Effector memory CD8-positive, alpha-beta T cell (primary cell): ENCODE measurements at places on chromosomes 6 and 20.

DNA sequence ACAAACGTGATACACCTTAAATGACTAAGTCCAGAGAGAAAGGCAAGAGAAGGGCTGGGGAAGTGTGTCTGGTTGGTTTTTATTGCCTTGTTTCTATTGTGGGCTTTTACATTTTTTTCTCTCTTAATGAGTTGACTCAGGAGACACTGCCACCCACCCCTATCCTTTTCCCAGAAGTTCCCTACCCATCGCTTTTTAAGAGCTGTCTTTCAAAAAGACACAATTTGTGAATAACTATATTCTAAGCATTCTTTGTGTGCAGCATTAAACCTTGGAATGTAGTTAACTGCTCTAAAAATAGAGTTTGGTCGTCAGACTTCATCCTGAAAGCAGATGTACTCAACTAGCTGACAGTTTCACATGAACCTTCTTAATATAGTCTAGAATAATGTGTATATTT is 174.9 kb downstream of the ISM1 start:
- no peak for DNase-seq

- DNase-seq = no peak
These were observed 636.5 kb upstream of the PTCHD4 start for GRCh38 chr6:48747471-48747870.

GRCh38 chr6:29251736-29252135 is 49.8 kb upstream of the OR14J1 start:
- DNase-seq = no peak

DNA sequence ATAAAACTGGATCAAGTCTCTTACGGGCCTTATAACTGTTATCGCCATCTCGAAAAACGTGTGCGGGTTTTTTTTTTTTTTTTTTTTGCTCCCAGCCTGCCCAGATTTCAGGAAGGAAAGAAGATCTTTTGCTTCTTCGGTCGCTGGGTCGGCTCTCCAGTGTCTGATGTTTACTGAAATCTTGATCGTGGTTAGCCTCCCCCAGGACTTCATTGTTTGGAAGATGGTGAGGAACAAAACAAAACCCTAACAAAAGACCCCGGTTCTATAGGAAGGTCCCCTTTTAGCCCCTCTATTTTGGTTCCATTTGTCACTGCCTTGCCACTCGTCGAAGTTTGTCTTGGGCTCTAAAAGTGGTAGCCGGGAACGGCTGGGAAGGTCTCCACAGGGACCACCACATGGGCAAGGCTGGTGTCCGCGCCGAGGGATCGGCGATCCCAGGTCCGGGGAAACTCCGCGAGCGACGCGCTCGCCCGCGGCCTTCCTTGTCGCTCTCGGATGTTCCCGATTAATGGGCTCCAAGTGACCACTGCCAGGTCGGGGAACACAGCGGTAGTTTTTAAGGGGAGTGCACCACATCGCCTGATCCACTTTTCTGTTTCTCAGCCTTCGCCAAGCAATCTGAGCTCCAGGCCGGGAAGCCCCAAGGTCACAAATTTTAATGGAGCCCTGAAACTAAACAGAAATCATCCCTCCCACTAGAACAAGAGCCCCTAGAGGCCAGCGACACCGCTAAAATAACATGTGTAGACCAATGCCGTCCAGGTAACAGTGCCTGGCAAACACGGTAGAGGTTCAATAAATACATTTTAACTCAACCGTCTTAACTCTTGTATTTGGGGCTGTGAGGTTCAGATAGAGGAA is 27.0 kb downstream of the TRIM27 start:
- peak; percentile 43 for DNase-seq

DNA sequence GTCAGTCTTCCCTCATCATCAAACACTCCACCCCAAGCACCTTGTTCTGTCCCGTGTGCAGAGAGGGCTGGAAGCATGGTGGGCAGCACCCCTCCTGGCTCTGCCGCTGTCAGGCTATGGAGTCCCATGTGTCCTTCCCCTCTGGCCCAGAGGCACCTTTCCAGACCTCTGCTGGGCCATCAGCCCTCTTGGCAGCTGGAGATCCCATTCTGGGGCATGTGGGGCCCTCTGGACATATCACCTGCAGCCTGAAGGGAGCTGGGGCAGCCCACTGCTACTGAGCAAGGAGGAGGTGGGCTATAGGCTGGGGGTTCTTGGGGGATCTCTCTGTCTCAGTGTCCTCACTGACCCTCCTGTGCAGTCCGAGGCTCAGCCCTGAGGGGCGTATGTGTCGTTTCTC is 42.2 kb downstream of the SUN5 start:
- no peak for DNase-seq

DNA sequence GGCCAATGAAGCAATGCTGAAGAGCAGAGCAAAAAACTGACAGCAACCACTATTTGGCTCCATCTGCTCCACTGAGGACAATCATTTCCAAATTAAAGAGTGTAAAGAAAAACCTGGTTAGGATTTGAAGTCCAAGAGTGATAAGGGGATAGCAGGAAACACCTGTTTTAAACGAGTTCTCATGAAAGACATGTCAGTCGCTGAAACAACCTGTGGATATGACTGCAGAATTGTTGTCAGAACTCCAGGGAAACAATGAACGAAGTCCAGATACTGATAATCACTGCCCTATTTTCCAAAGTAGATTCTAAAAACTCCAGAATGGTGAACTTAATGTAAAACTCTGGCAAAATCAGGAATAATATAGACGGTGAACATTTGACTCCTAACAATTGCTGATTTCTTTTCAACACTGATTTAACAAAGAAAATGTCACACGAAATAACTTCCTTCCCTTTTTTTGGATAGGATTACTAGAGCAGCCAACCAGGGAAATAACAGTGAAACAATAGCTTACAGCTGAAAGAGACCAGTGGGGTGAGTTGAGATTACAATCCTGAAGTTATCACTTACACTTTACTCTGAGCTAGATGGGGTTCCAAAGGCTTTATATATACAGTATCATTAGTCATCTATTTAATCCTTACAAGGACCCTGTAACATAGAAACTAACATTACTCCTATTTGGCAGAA is 83.7 kb downstream of the ELOVL5 start:
- DNase-seq = no peak

DNA sequence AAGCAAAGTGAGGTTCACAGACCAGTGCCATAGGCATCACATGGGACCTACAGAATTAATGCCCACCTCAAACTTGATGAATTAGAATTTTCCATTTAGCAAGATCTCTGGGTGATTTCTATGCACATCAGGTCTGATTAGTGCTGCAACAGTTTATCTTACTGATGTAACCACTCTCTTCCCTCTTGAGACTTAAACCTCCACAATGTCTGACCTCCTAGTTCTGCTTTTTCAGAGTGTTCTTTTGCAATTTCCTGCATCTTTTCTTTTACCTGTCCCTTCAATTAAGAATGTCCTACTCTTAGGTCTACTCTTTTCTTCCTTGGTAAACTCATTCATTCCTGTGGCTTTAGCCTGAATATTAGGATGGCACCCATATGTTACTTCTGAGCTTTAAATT is 615.3 kb downstream of the TFAP2A start:
- DNase-seq = no peak

DNA sequence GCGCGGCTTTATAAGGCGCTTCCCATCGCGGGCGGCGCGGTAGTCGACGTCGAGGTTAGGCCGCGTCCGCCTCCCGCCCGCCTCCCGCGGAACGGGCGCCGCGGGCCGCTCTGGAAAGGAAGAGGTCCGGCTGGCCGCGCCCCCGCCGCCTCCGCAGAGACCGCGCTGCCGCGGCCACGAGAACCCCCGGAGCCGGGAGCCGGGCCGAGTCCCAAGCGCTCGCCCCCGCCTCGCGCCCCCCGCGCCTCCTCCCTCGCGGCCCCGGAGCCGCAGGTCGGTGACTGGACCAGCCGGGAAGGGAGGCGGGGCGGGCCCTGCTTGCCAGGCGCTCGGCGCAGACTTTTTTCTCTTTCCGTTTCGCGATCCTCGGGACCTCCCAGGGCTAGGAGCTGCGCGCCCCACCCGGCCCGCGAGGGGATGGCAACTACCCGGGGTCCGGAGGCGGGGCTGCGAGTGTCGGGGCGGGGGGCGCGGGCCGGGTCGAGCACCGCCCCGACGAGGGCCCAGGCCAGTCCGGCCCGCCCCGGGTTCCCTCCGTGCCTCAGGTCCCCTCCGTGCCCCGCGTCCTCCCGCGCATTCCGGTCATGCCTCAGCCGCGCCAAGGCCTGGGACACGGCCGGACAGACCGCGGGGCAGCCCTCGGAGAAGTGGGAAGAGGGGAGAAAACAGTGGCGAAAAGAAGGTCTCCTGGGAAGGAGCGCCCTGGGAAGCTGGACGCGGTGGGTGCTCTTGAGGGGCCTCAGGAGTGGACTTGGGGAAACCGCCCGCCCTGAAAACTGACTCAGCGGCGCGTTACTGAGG is 417 bp upstream of the PXDC1 start:
- peak; percentile 34 for DNase-seq

DNA sequence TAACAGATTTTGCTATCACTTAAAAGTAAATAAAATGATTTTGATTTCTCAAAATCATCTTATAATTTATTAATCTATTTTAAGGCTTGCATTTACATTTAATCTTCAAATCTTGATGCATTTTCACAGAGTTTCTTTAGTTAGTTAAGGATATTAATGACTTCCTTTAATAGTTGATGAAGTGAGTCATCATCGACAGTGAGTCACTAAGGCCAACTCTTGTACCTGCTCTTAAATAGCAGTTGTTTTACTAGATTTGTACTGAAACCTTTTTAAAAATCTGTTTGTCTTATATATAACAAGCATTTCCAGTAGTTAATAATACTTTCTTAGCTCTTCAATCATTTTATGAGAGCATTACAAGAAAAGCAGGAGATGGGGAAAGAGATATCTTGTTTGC is 191.7 kb downstream of the ESR1 start:
- no peak for DNase-seq

DNA sequence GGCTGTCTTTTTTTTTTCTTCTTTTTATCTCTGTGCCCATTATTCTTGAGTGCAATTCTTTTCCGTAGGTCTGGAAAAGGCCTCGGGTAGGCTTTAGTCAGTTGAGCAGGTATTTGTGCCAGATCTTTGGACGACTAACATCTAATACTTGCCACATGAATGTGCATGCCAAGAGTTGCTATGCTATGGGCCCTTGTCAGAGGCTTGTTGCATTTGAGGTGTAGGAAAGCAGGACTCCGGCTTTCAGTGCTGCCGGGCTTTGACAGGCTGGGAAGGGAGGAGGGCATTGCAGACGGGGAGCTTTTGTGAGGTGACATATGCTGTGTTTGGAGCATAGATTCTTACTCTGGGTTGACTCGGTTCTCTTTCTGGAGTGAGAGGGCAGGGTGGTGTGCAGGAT is 10.2 kb downstream of the LRRC1 start:
- no peak for DNase-seq

DNA sequence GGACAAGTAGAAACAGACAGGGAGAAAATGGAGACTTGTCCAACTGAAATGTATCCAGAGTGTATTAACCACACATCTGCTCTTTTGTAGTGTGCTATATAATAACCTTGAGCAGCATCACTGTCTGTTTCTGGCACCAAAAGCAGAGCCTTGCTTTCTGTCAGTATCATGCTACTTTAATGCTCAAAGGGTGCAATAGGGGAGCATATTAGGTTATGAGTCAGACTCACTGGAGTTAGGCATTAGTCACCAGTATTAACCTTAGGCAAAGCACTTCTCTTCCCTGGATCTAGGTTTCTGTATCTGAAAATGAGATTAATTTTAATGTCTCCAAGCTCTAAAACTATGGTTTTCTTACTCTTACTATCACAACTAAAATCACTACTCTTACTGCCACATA is 280.1 kb downstream of the TFAP2B start:
- no peak for DNase-seq

- no peak for DNase-seq
These were observed 86.1 kb upstream of the SIRPA start for GRCh38 chr20:1809131-1809572.

DNA sequence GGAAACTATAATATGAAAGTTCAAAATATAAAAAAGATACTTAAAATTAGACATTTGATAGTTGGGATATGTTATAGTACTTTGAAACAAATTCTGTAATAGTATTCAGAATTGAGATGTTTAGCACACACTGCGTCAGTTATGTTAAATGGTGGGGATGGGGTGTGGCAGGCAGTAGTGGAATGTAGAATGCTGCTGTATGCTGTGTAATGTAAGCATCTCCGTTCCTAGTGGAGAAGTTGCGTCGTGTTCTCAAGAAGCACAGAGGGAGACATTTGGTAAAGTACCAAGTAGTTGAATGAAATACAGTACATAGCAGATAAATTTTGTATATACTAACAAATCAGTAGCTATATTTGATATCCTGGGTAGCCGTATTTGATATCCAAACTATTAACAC is 192.4 kb downstream of the ZFAND3 start:
- no peak for DNase-seq

GRCh38 chr20:16548068-16548672 is 25.1 kb downstream of the KIF16B start:
- no peak for DNase-seq

- no peak for DNase-seq
These were observed 45.5 kb upstream of the SUPT3H start for GRCh38 chr6:45423111-45423823.

DNA sequence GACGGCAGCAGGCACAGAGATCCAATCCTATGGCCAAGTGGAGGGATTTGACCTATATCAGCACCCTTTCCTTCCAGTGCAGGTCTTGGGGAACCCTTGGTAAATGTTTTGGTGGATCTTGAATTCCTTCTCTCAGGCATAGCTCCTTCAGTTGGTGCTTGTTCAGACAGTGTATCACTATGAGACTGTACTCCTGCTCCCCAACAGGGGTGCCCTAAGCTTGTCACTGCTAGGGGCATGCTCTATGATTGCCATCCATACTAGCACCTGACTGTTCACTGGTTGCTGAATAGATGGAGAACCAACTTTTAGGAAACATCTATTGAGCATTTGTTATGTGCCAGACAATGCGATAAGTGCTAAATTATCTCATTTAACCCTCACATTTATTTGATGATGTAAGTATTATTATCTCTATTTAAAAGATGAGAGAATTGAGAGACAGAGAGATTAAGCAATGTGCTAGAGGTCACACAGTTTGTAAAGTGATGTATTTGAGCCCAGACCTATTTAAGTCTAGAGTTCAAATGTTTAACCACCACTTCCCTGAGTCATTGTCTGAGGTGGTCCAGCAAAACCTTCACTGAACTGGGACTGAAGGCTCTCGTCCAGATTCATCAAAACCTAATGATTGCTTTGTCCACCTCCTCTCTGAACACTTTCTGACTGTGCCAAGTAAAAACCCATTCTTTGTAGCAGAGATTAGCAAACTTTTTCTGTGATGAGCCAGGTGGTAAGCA is 34.3 kb downstream of the ADGRF1 start:
- no peak for DNase-seq
